ENCODE measurements at places on chromosomes 1 and 21. TPM values are rescaled to one million over a fixed set of nuclear protein-coding genes. Genes with fewer than 3 reads are reported as not detected.

Gene NTMT2
- total RNA-seq = 2.6 TPM

Gene CNIH4
- total RNA-seq = 24.4 TPM

DNA sequence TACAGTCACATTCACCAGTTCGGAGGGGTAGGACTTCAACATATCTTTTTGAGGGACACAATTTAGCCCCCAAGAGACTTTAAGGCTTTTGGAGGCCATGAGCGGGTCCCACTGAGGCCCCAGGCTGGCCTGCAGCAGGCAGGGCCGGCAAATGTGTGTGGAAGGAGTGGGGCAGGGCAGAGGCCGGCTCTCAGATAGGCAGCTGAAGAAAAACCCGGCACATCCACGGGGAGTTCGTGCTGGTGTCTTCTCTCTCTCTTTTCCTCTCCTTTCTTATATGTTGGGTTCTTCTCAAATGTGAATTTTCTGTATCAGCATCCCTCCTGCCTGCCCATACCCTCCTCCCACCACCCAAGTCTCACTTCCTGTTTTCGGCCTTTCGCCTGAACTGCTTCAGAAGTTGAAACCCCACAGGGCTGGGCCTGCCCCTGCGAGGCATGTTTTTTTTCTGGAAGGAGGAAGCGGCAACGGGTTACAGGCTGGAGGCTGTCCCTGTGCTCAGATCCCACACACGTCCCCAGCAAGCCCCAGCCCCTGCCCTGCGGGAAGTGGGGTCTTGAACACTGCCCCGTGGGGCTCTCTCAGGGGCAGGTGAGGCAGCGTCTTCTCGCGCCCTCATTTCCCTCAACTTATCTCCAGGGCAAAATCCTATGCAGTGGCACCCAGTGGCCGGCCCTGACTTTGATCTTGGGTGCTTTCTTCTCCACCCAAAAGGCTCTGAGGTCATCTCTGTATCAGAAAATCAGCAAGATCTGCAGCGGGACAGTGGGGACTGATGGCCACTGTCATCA lies 9.7 kb upstream of the UMODL1 start:
- DNase-seq = peak; percentile 39

GRCh38 chr1:86303041-86303690 lies 93.0 kb downstream of the ODF2L start:
- no peak for DNase-seq

- DNase-seq = no peak
Measured at GRCh38 chr1:22752339-22752738, 41.7 kb downstream of the EPHB2 start.

- DNase-seq = no peak
Measured at GRCh38 chr1:214493126-214493796, 58.1 kb downstream of the PTPN14 start.

DNA sequence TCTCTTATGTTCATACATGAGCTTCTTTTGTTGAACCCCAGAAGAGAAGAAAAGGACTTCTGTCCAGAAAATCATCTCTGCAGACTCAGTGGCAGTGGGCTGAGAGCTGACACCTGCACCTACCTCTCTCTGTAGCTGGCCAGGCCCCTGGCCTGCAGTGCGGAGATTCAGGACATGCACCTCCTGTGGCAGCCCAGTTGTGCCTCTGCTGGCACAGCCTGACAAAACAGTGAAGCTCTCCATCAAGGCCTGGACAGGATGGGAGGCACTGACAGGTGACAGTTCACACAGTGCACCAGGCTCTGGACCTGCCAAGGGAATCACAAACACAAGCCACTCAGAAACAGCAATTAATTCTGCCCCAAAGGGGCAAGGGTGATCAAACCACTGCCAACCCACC lies 88.8 kb downstream of the TGFBR3 start:
- DNase-seq = no peak
